ENCODE measurements at places on chromosomes 3 and 15.

DNA sequence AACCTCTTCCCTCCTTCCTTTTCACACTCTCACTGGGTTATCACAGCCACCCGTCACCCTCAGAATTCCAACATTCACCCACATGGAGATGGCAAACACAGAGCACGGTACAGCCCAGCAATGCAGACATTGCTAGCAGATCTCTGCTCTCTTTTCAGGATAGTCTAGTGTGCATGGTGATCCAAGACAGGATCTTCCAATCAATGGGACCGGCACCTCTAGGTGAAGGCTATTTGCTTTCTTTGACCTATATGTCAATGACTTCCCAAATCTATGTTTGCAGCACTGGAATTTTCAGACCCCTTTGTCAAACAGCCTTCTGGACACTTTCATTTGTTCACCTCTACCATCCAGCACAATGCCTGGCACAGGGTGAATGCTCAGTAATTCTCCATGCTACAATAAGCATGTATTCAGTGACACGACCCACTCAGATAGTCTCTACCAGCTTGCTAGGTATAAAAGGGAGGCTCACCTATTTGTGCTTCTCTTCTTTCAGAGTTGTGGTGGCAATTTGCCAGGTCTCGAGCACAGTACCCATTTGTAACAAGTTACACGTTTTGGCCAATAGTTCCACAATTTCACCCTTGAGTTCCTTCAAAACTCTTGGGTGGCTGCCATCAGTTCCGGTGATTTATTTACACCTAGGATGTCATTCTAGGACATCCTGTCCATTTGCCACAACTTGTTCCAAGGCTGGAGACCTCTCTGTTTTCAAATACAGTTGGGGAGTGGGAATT is 279.1 kb upstream of the ICE2 start:
- DNase-seq = no peak

GRCh38 chr15:44064706-44065105 is 130.4 kb downstream of the FRMD5 start:
- no peak for DNase-seq

DNA sequence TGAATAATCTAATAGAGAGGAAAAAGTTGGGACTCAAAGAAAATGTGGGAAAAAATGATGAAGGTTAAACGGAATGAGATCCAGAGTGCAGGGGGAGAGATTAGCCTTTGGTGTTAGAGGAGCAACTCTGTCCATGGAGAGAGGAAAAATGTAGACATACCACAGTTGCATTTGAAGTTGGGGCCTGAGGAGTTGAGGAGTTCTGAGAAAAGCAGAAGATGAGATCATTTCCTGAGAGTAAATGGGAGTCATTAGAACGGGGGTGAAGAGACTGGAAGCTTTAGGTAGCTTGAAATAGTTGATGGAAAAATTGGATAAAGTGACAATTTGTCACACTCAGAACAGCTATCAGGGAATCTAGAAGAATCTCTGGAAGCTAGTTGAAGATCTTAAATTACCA is 7.3 kb downstream of the CCR5AS start:
- no peak for DNase-seq

- no peak for DNase-seq
Measured at GRCh38 chr3:177754508-177754921, 557.2 kb upstream of the TBL1XR1 start.

- no peak for DNase-seq
Measured at GRCh38 chr3:171901615-171902312, 58.6 kb downstream of the TMEM212 start.

DNA sequence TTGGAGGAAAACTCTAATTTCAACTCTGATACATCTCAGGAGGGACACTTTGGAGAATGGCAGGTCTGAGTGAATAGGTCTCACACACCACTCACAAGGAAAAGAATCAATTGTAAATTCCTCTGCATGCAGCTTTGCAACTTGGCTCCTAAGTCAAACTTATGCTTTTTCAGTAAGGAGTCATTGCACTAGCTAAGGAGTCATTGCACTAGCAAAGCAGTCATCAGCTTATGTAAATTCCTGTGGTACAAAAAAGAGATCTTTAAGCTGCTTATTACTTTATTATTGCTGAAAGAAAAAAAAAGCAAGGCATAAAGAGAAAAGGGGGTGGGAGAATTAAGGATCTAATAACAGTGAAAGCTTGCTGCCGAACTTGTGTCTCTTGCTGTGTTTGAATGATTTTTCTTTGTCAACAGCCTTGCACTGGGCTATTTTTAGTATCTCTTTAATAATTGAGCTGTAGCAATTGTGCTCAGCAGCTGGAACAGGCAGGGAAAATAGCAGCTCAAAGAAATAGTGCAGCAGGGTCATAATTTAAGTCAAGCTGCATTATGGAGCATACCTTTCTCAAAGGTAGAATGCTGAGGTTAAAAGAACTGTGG is 154.3 kb upstream of the ARPP21 start:
- no peak for DNase-seq

DNA sequence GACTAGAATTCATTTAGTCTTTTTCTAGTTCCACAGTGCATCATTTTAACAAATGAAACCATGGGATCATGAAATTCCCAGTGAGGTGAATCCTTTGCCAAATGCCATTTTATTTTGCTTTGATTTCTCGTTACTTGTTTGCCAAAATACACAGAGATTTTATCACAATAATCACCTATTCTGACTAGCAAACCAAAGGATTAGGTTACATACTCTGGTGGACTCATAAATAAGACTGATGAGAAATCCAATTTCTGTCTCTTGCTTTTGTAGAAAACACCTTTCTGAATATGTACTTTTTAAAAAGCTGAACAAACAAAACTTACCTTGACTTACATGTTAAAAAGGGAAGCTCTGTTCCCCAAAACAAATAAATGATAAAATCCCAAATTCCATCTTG is 12.2 kb downstream of the ERC2 start:
- DNase-seq = no peak

- no peak for DNase-seq
Measured at GRCh38 chr3:46477145-46477544, 12.4 kb upstream of the LTF start.

GRCh38 chr3:172726380-172726779 is 15.5 kb upstream of the NCEH1 start:
- no peak for DNase-seq

GRCh38 chr3:63955036-63955650 is 43.0 kb upstream of the SCAANT1 start:
- no peak for DNase-seq
